ENCODE measurements at places on chromosomes 5 and 9. TPM values are rescaled to one million over a fixed set of nuclear protein-coding genes. Genes with fewer than 3 reads are reported as not detected.

Gene GRM6
- total RNA-seq: 0.06 TPM

Gene OR13C9
- 0.17 TPM for total RNA-seq

- no peak for DNase-seq
Observed at GRCh38 chr9:74949859-74950855, 2.6 kb downstream of the C9orf40 start.

Gene SLC6A19
- total RNA-seq: 0.10 TPM

Gene KCNMB1
- 0.83 TPM for total RNA-seq

DNA sequence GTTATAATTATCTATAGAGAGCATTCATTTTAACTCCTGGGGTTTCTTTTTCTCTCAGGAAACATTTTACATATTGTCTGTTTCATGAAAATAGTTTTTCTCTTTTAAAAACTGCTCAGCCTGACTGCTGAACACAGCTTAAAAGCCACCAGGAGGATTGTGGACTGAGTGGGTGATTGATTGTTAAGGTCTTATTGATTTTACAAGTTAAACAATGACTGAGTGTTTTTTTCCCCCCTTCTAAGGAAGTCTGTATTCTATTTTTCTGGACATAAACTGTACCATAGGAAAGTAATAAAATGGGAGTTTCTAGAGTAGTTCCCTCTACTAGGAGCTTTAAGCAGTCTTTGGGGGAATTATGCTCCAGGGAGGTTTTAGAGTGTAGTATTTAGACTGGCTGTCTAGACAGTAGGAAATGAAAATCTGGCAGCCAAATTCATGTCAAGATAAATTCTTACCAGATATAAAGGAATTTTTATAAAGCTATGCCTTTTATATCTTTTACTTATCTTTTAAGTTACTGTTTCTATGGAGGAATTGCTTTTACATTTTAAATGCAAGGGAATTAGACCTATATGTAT, 463.9 kb downstream of the PRR16 start:
- peak; percentile 50 for DNase-seq
